Stimulated activated CD4-positive, alpha-beta T cell treated with anti-CD3 and anti-CD28 coated beads, TNF-alpha, amount 100 ng/mL, for 24 hours (primary cell): ENCODE measurements at places on chromosomes 16 and 17.

DNA sequence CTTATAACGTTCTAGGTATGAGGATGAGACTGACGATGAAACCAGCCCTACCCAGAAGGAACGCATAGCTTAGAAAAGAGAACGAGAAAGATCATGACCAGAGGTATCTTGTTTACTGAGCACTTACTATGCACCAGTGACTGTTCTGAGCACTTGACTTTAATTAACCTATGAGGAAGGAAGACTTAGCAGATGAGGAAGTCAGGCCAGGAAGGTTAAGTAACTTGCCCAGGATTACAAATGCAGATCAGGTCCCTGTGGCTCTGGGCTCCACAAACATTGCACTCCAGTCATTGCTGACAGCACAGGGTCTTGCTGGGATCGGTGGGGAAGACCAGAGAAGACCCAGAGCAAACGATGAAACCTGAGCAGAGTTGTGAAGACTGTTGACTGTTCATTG is 7.1 kb downstream of the KRT13 start:
- DNase-seq: no peak

GRCh38 chr17:56172517-56172982 is 19.3 kb downstream of the ANKFN1 start:
- DNase-seq: no peak

- no peak for DNase-seq
These were observed 87.6 kb downstream of the HS3ST2 start for GRCh38 chr16:22901563-22901962.

DNA sequence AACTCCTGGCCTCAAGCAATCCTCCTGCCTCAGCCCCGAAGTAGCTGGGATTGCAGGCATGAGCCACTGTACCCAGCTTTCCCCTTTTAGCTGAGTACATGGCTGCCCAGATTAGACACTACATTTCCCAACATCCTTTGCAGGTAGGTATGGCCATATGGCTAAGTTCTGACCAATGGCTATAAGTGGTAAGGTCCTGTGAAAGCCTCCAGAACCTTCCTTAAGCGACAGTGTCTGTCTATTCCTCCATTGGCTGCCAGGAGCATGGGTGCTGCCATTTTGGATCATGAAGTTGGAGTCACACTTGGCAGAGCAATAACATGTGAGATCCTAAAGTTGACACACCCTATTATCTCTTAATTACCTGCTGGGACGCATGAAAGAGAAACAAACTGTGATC is 24.4 kb upstream of the CRHR1 start:
- no peak for DNase-seq

- no peak for DNase-seq
These were observed 29.8 kb downstream of the CA10 start for GRCh38 chr17:52128721-52129120.

DNA sequence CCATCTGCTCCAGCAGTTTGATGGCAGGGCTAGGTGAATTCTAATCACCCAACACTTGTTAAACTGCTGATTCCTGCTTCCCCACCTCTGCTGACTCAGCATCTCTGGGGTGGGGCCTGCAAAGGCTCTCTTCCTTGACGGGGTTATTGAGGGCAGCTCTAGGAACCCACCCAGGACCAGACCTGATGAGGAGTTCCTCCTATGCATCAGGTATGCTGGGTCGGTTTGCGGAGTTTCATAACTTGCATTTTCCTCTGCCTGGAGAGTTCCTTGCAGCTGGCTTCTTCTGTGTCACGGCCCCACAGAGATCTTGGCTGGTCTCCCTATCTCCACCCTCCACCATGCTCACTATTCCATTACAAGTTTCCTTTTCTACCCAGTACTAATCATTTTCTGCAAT is 93.4 kb upstream of the CCL2 start:
- no peak for DNase-seq

DNA sequence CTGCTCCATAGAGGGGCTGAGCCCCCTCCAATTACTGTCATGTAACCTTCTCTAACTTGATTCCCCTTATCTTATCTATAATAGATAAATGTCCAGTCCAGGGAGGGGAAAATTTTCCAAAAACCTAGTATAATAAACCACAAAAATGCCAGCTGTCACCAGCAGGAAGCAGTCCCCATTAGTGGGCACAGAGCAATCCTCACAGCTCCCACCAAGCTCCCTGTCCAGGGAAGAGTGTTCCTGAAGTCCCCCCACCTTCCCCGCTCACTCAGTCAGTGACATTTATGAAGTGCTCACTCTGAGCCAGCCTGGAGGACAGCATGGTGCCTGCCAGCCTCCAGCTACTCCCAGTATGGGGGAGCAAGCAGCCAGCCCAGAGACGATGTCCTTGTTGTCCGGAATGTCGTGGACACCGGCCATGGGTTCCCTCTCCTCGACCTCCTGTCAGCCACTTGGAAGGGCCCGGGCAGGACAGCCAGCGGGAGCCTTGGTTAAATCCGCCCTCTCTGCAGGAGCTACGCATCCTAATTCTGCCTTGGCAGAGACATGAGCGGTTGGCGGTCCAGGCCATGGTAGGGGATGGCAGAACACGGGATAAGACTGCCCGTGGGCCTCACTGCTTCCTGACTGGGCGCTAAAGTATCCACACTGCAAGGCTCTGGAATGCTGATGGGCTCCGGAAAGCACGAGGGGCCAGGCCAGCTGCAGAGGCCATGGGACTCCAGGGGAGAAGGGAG is 102.0 kb upstream of the CDH5 start:
- DNase-seq: no peak

GRCh38 chr17:81599719-81600486 is 37.0 kb downstream of the NPLOC4 start:
- no peak for DNase-seq

DNA sequence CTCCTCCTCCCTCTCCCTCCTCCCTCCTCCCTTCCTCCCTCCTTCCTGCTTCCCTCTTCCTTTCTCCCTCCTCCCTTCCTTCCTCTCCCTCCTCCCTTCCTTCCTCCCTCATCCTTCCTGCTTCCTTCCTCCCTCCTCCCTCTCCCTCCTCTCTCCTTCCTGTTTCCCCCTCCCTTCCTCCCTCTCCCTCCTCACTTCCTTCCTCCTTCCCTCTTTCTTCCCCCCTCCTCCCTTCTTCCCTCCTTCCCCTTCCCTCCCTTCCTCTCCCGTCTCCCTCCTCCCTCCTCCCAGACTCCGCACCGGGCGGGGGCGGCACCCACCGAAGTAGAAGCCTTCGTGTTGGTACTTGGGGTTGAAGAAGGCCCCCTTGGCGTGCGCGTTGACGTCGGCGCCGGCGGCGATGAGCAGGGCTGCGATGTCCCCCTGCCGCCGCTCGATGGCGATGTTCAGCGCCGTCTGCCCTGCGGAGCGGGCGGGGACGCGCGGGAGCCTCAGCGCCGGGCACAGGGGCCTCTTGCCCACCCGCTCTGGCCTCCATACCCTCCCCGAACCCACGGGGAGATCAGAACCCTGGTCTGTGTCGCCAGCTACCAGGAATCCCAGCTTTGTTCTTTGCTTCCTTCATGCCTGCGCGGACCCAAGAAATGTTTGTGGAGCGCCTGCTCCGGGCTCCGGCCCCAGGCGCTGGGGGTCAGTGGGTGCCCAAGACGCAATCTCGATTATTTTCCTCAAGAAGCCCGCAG is 22.2 kb downstream of the TRPV3 start:
- peak; percentile 36 for DNase-seq

DNA sequence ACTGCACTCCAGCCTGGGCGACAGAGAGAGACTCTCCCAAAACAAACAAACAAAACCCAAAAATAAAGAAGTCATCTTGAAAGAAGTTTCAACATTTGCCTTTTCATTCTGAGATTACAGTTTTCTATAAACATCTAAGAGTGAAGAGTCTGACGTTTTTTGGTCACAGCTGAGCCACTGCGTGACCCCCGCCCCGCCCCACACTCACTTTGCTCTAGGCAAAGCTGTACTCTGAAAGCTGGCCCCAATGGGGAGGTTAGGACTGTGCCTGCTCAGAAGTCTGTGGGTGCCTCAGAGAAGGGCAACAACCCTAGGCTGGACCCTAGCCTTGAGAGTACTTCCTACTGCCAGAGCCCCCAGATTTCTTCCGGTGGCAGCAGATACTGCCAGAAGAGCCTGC is 19.3 kb downstream of the CYB5D2 start:
- no peak for DNase-seq

DNA sequence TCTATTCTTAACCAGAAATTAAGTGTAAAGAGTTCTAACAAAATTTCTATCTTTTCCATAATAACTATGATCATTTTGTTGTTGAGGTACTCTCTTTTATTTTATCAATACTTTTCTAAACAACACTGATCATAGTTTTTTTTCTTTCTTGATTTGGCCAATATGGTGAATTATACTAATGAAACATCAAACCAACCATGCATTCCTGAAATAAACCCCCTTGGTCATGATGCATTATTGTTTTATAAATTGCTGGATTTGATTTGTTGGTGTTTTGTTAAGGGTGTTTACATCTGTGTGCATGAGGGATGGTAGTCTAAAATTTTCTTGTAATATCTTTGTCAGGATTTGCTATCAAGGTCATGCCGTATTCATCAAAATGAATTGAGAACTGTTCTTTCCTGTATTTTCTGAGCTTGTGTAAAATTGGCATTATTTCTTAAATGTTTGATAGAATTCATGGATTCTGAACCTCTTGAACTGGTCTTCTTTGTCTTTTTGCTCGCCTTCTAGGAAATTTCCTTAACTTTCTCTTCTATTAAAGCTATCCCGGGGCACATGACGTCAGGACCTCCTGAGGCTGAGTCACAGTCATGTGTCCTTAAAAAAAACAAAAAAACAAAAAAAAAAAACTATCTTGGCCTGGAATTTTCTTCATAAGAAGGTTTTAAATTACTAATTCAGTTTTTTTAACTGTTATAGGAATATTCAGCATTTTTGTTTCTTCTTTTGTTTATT is 3.9 kb upstream of the TRIM25 start:
- DNase-seq: no peak

DNA sequence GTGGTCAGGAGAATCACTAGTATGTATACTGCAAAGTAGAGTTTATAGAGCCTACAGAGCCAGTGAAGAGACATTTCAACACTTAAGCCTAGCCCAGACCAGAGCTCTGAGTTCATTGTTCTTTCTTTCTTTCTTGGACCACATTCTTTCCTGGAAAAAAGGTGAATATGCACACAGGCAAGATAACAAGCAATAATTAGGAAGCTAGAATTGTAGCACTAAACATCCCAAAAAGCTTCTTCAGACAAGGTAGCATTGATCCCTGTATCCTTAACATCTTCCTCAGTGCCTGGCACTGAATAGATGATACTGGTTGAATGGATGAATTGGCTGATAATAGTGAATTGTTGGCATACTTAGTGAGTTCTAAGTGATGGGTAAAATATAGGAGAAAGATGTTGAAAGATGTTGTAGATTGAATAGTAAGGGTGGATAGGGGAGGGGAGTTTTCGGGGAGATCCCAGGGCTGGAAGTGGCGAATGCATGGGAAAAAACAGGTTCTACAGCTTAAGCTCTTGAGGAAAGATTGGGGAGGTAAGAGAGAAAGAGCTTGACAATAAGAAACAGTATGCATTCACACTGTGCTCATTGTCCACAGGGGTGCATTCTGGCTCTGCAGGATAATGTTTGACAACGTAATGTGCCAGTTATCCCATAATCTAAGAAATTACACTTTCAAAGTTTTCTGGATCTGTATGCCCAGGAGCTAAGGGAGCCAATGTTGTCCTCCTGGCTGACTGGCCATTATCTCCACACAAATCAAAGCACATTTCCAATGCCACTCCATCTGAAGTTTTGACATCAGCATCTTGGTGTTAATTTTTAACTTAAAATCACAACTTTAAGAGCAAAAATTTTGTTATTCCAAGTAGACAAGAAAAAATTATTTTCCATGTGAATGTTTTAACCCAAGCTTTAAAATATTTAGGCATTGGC is 35.6 kb downstream of the TUBD1 start:
- DNase-seq: no peak

DNA sequence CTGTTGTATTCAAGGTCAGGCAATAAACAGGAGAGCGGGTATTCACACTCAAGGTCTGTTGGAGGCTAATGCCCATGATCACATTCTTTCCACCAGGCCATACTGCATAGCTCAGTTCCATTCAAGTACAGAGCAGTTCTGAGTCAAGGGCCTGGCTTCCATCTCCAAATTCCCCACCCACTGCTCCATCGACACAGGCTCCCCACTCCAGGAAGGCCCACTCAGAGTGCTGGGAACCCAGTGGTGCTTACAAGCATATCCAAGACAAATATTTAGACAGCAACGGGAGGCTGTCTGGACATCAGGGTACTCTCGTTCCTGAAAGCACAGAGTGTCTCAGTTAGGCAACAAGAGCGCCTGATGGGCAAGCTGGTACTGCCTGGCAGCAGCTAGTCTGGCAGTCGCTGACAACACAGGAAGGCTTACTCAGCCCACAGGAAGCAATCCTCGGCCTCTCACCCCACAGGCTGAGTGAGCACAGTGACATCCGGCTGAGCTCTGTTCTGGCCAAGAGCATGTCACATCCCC is 40.9 kb downstream of the RFFL start:
- peak; percentile 73 for DNase-seq

DNA sequence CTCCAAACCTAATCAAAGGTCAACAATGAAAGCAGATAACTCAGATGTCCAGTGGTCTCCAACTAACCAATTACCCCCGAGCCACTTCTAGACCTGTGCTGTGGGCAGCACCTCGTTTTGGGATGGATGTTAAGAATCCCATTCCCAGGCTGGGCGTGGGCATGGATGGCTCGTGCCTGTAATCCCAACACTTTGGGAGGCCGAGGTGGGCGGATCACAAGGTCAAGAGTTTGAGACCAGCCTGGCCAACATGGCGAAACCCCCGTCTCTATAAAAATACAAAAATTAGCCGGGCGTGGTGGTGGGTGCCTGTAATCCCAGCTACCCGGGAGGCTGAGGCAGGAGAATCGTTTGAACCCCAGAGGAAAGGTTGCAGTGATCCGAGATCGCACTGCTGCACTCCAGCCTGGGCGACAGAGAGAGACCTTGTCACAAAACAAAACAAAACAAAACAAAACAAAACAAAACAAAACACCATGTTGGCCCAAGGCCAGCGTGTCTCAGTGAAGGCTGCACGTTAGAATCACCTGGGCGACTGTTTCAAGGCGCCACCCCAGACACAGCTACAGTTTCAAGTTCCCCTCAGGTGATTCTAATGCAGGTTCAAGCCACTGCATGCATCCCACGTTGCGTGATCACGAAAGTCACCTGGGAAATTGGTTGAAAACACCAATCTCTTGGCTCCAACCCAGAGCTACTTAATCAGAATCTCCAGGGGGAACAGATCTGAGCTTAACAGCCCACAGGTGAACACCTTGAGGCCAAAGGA is 21.3 kb downstream of the COX4I1 start:
- DNase-seq: no peak

GRCh38 chr17:60618854-60619526 is 19.0 kb downstream of the PPM1D start:
- no peak for DNase-seq

- no peak for DNase-seq
These were observed 7.4 kb downstream of the GIP start for GRCh38 chr17:48960834-48961515.

GRCh38 chr16:75093598-75094540 is 22.7 kb downstream of the LDHD start:
- no peak for DNase-seq

GRCh38 chr16:50372611-50373344 is 4.0 kb upstream of the BRD7 start:
- DNase-seq: no peak
